Mesothelial cell of epicardium (in vitro differentiated cells): ENCODE measurements at places on chromosomes 13 and 19.
A peak's percentile ranks its signal among the peaks of the same experiment; 100 is the strongest.

DNA sequence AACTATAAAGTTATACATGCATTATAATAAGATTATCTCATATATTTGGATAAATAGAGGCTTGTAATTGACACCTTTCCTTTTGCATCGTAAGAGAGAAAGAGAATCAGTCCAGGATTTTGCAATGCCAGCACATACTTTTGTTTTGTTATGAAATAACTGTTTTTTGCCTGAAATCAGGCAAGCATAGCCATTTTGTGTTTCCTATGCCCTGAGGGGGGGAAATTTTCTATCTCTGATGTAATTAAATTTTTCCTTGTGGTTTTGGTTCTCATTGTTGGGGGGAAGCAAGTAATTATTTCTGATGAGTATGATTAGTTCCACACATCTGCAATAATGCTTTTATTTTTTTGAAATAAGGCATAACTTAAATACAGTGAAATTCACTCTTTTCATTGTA lies 229.4 kb downstream of the NDFIP2 start:
- no peak for DNase-seq

GRCh38 chr13:110367620-110368019 lies 60.5 kb downstream of the COL4A2 start:
- no peak for DNase-seq

GRCh38 chr13:23921451-23921888 lies 24.2 kb upstream of the C1QTNF9B start:
- no peak for DNase-seq

GRCh38 chr13:103349211-103349980 lies 283.2 kb upstream of the SLC10A2 start:
- DNase-seq: peak; percentile 48

GRCh38 chr19:53333066-53333462 lies 485 bp upstream of the ZNF845 start:
- DNase-seq: no peak

DNA sequence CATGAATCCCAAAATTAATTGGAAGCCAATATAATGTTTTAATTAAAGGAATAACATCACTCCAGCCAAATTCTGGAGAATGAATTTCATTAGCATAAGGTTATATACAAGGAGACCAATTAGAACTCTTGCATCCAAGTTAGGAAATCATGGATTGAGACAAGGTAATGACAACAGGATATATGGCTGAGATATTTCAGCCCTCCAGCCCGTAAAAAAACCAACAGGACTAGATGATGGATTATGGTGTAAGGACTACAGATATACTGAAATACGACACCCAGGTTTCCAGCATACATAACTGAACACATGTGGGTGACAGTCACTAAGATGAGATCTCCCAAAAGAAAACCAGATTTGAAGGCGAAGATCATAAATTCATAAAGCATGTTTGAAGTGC lies 56.5 kb downstream of the TSC22D1 start:
- DNase-seq: no peak

DNA sequence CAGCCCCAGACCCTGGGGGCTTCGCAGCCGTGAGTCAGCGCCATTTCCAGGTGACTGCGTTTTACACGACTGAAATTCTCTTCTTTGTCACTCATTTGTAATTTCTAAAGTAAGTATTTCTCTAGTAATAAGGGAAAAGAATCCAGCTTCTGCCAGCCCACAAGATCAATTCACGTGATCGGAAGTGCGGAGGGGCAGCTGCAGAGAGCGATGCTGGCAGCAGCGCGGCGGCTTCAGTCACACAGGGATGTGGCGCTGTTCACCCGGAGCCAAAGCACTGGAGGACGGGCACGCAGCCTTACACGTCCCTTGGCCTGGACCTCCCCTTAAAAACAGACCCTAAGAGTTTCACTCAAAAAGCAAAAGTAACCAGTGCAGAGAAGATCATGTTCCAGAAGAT lies 18.4 kb downstream of the GRTP1 start:
- DNase-seq: no peak

GRCh38 chr19:45670670-45671453 lies 2.8 kb downstream of the GIPR start:
- DNase-seq: peak; percentile 58

DNA sequence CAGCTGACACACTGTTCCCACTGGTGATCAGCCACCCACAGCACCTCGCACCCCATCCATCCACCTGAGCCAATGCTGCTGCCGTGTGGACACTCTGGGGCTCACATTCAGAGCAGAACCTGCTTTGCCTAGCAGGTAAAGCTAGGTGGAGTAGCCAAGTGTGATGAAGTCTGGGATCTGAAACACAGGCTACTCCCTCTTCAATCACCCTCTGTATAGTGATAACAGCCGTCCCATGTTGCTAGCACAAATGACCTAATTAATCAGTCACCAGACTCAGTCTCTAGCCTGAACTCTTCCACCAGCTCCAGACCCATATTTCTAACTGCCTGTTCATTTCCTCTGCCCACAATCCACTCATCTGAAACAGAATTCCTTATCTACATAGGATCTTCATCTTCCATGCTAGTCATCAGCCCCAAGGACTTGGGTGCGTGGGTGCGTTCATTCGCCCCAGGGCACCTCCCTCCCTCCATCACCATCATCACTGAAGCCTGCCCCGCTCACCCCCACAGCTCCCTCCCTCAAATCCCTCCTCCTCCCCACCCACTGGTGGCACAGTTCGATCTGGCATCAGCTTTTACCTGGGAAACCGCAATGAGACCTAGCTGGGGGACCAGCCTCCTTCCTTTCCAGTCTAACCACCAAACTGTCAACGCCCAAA lies 19.8 kb downstream of the STK24 start:
- DNase-seq: no peak

DNA sequence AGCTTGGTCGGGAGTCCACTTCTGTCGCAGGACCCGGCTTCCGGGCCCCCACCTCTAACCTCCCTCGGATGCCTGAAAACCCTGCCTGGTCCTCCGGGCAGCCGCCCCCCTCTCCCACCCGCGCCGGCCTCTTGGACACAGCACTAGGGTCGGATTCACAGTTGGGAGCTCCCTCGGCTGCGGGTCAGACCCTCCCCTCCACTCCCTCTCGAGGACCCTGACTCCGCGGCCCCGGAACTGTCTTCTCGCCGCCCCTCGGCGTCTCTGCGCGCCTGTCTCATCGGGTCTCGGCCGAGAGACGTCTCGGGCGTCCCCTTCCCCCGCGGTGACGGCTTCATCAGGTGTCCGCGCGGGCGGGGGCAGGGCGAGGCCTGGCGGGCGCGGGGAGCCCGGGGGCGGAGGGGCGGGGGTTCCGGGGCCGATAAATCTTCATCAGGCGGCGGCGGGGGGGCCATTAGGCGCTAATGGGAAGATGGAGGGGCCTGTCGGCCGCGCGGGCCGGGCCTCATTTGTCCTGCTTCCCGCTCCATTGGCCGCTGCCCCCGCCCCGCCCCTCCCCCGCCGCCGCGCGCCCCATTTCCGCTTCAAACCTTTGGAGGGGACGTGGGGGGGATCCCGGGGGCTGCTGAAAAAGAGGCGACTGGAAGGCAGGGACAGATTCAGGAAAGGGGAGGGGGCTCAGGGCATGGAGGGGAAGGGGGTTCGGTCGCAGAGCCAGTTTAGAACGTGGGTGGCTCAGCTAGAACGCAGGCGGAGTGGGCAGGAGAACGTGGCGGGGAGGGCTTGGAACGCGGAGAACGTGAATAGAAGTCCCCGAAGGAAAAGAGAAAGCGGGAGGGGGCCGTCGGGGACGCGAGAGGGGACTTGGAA lies 11.8 kb upstream of the ERFL start:
- DNase-seq: no peak

DNA sequence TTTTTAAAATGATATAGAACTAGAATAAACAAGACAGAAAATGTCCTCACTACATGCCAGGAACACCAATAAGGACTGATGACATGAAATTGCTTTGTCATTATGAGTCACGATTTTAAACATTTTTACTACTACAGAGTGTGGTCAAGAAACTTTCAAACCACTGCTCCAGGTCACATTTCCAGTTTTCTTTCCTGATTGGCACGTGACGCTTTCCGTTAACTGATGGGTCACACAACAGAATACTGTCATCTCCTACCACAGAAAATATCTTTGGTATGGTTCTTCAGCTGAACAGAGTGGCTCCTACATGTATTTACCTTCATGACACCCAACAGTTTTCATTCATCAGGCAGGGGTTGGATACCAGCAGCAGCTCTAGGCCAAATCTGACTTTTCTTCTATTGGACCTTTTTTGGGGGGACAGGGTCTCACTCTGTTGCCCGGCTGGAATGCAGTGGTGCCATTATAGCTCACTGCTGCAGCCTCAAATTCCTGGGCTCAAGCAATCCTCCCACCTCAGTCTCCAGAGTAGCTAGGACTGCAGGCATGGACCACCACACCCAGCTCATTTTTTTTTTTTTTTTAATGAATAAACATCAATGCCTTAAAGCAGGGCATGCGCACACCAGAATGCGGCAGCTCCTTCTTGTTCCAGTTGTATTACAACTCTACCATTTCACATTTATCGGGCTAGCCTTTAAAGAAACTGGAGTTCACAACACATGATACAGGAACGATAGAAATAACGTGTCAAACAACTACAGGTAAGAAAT lies 147.4 kb downstream of the RNF17 start:
- DNase-seq: no peak

DNA sequence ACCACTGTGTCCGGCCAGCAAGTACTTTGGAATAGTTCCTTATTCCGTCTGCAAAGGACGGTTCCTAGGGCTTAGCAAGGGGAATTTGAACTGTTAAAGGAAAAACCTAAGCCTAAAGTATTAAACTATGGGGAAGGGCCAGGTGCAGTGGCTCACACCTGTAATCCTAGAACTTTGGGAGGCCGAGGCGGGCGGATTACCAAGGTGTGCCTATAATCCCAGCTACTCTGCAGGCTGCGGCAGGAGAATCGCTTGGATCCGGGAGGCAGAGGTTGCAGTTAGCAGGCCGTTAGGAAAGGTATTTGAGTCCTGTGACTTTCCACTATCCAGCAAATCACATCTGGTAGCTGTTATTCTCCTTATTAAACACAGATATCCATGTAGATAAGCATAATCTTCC lies 9.4 kb upstream of the RAB20 start:
- no peak for DNase-seq
